Fibroblast of skin of left biceps (primary cell): ENCODE measurements at places on chromosomes 7 and 10.

DNA sequence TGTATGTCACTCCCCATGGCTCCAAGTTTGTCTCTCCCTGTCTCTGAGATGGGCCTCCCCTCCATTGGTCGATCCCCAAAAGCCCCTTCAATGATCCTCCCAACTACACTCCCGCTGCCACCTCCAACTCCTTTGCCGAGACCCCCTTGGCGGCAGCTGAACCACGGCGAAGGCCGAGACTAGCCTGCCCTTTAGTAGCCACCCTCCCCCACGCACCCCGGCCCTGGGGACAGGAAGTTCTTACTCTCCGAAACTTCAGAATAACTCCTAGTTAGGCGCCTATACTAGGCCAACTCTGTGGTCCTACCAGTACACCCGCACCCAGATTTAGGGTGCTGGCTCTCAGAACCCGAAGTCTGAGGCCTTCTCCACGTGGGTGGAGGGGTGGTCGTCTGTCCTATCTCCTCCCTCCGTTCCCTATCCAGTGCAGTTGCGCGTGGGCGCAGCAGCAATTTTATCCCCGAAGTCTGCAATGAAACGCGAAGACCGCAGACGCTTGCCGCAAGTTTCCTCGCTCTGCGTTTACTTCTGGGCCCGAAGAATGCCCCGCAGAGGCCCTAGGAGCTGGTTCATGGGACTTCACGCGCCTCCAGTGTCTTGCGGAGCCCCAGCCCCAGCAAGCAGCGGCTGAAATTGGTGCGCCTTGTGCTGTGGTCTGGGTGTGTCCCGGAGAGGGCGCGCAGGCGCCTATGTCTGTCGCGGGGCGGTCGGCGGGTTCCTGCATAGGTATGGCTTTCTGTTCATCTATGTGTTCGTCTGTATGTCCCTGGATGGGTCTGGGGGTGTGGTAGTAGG, 82.6 kb upstream of the SLF2 start:
- DNase-seq = no peak

DNA sequence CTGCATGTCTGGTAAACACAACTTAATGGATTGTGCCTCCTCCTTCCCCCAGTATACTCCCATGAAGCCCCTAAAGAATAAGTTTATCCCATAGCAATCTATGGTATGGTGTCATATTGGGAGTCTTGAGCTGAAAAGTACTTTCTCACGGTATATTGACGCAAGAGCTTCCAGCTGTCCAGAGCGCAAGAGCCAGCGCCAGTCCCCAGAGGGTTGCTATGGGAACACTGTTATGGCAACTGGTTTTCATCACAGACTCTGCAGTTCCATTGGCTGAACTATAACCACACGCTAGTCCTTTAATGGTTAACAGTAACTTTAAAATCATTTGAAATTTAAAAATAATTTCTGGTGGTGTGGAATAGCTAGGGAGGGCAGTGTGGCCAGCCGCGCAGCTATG, 46.9 kb downstream of the PRPF18 start:
- DNase-seq = peak; percentile 62

DNA sequence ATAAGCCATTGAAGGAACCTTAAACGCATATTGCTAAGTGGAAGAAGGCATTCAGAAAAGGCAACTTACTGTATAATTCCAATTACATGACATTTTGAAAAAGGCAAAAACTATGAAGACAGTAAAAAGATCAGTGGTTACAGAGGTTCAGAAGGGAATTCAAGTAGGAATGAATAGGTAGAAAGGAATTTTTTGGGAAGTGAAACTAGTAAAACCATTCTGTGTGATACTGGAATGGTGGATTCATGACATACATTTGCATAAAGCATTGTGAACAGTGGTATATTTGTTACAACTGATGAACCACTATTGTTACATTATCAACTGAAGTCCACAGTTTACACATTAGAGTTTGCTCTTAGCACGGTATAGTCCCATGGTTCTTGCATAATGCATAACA, 114.2 kb upstream of the GPR22 start:
- DNase-seq = peak; percentile 34

- DNase-seq = no peak
Observed at GRCh38 chr7:77859343-77859742, 60.8 kb downstream of the PHTF2 start.

DNA sequence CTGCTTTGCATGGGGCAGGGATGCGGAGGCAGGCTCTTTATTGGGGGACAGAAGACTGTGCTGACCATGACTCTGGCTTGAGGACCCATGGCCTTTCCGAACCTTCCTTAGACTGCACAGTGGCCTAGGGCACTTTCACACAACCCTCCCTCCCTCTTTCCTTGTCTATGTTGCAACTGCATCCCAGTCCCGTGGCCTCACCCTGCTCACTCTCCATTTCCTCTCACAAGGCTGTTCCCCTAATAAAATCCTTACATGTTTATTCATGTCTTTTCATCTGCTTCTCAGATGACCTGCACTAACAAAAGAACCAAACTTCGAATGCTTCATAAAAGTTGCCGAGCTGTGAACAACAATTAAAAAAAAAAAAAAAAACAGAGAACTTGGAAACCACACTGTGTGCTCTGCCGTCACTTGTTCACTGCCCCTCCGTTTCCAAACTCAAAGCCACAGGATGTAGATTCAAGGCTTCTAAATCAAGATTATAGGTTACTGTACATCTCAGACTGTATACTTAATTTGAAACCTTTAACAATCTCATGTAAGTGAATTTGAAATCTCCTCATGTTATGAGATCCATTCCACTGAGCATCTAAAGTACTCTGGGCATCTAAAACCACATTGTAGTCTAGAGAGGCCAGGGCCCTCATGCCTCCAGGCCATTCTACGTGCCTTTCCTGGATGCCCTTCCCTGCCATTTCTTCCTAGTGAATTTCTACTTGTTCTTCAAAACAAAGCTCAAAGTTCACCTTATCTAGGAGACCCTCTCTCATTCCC, 265.9 kb downstream of the SNX13 start:
- no peak for DNase-seq

DNA sequence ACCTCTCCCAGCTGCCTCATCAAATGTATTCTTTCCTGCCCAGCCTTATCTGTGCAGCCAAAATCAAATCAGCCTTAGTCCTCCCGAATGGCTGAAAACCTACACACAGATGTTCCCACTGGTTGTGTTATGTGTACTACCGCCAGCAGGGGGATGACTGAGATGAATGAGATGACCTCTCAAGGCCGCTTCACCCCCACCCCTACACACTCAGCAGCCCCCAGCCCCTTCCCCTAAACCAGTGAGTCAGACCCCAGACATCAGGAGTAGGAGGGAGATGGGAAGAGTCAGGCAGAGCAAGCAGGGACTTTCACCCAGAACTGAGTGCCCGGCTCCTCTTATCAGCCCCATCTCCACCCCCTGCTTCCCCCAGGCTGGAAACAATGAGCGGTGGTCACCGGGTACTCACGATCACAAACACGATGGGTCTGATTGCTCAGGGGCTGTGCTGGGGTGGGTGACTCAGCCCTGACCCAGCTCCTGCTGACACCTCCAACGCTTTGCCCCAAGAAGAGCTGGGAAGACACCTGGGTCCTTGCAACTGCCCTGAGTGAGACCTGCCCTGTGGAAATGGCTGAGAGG, 6.5 kb upstream of the C10orf105 start:
- DNase-seq = no peak

GRCh38 chr7:107242267-107242666, 73.5 kb downstream of the HBP1 start:
- no peak for DNase-seq
